ENCODE measurements at places on chromosomes 2 and 18. TPM values are rescaled to one million over a fixed set of nuclear protein-coding genes. Genes with fewer than 3 reads are reported as not detected.

The BCL2L11 gene
- total RNA-seq = 14.8 TPM

The CTLA4 gene
- total RNA-seq = not detected

The GNLY gene
- total RNA-seq = not detected

The PDE11A gene
- total RNA-seq = not detected

The LRATD1 gene
- total RNA-seq = 27.0 TPM

The EFHD1 gene
- 0.07 TPM for total RNA-seq

The LOXHD1 gene
- not detected for total RNA-seq

The LYPD6B gene
- total RNA-seq = 10.9 TPM

The CTNNA2 gene
- not detected for total RNA-seq

The PKDCC gene
- 0.34 TPM for total RNA-seq

The SPDYA gene
- 0.68 TPM for total RNA-seq

The TMEM200C gene
- not detected for total RNA-seq

The SERPINB2 gene
- 182 TPM for total RNA-seq

The UGT1A7 gene
- under 0.01 TPM for total RNA-seq

The HAAO gene
- 0.50 TPM for total RNA-seq

The REG3G gene
- total RNA-seq = not detected

The UXS1 gene
- 59.5 TPM for total RNA-seq

The ANKRD29 gene
- 23.4 TPM for total RNA-seq

The PAIP2B gene
- total RNA-seq = 3.1 TPM

The MARCHF4 gene
- under 0.01 TPM for total RNA-seq

The PLGLB1 gene
- 0.34 TPM for total RNA-seq

The ASIC4 gene
- total RNA-seq = not detected

The GAREM2 gene
- total RNA-seq = 0.34 TPM

The TNFRSF11A gene
- 0.34 TPM for total RNA-seq

The SPP2 gene
- total RNA-seq = not detected

The PROC gene
- 0.64 TPM for total RNA-seq

The FBLN7 gene
- total RNA-seq = under 0.01 TPM

The KCNG2 gene
- total RNA-seq = not detected

The LYPD1 gene
- 0.14 TPM for total RNA-seq

The ANKRD39 gene
- 4.8 TPM for total RNA-seq
